ENCODE measurements at places on chromosomes 3 and 15. TPM values are rescaled to one million over a fixed set of nuclear protein-coding genes. Genes with fewer than 3 reads are reported as not detected.

Gene CATSPER2
- total RNA-seq = 1.7 TPM

DNA sequence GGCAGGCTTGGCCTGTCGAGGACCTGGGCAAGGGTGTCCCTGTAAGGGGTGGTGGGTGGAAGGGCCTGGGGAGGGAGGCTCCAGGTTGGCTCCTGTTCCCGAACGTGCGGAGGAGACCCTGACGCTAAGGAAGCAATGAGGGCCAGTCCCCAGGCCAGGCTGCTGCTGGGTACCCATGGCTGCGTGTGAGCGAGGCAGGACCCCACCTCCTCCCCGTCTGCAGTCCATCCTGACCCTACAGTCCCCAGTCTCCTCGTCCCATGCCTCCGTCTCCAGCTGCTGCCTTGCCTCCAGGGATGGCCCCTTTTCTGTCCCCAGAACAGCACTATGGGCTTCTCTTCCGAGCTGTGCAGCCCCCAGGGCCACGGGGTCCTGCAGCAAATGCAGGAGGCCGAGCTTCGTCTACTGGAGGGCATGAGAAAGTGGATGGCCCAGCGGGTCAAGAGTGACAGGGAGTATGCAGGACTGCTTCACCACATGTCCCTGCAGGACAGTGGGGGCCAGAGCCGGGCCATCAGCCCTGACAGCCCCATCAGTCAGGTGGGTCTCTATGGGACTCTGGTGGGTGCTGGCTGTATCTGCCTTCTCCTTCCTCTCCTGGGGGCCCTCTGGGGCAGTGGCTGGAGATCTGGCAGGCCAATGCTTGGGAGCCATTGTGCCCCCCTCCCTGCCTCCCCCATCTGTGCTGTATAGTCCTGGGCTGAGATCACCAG, 571 bp downstream of the FES start:
- no peak for DNase-seq

- no peak for DNase-seq
These were observed 273.6 kb downstream of the SHOX2 start for GRCh38 chr3:157832588-157832987.

DNA sequence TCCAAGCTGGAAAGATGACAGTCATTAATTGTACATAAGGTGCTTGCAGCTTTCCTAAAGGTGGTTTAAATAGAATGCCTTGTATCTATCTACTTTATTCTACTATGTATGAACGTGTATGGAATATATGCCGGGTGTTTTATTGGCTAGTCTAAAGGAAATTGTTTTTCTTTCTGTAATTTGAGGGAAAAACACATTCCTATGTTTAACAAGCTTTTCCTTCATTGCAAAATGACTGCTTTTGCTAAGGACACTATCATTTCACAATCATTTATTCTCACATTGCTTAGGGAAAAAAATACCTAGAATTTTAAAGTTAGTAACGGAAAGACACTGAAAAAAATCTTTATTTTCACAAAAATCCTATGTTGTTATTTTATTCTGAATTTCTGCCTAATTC, 141.7 kb downstream of the WDR76 start:
- DNase-seq = no peak

Gene ACP3
- total RNA-seq = 2.5 TPM

Gene MOBP
- not detected for total RNA-seq

Gene CAMKV
- total RNA-seq = not detected

GRCh38 chr3:181974198-181974597, 262.5 kb downstream of the SOX2 start:
- DNase-seq = no peak

Gene BNC1
- 5.4 TPM for total RNA-seq

DNA sequence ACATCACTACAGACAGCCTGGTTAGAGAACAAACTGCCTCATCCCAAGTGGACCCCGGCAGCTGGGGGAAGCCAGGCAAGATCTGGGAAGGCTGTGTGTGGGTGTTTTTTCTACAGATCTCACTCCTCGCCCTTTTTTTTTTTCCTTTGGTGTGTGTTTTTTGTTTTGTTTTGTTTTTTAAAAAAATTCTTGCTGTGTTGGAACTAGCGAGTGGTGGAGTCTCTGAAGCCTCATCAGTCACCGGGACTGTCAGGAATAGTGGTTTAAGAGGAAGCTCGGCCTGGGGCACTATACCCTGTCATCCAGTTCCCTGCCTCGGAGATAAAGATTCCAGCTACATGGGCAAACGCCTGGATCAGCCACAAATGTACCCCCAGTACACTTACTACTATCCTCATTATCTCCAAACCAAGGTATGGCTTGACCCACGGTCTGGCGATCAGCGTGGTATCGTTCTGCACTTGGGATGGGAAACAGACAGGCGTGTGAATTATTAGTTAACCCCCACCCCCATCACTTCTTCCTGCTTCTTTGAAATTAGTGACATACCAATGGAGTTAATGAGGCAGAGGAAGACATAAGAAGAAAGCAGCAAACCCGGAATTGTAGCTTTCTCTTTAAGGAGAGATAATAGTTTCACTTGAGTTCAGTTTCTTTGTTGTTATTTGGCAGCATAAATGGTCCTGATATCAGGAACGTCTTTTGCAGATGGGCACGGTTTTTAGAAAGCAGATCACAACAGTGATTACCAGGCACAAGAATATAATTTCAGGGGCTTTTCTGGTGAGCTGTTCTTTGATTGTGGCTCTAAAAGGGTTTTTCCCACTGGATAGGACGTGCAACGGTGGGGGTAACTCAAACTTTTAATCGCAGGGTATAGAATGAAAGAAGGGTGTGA, 722 bp downstream of the RBMS3 start:
- no peak for DNase-seq

Gene VEPH1
- 0.48 TPM for total RNA-seq

DNA sequence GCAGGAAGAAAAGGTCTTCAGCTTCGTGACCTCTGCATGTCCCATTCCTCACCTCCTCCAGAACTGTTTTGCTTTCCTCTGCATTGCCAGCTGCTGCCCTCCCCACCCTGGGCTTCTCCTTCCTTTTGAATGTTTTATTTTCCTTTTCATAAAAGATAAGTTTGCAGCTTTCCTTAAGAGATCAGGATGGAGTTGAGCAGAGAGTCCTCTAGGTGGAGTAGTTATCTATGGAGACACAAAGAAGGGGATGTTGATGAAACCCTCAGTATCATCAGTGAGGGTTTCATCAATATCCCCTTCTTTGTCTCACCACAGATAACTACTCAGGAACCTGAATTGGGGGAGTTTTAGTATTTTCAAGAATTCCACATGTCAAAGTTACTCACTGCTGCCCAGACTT, 19.0 kb upstream of the SLC25A36 start:
- DNase-seq = no peak

Gene EXD1
- not detected for total RNA-seq

Measured in right atrium auricular region (tissue), 2 donors.